ENCODE measurements at places on chromosomes 11 and 22.
A peak's percentile ranks its signal among the peaks of the same experiment; 100 is the strongest.

GRCh38 chr11:113151521-113151920 is 162.9 kb upstream of the TTC12 start:
- DNase-seq: no peak

DNA sequence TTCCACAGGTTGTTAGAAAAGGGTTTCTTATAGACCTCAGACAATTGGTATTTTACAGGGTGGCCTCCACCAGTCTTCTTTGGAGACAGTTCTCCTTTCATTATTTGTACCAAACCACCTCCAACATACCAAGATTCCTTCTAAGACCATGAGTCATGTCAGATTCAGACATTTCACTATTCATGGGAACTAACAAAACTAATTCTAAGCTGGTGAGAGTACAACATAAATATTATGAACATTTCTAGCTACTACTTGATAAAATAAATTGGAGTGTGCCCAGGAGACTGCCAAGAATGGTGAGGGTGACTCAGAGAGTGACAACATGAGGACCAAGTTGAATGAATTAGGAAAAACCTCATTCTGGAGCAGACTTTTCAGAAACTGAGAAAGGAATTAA is 494.6 kb upstream of the LRRC4C start:
- DNase-seq: no peak

- DNase-seq: no peak
Observed at GRCh38 chr11:279966-280705, 1.9 kb downstream of the NLRP6 start.

DNA sequence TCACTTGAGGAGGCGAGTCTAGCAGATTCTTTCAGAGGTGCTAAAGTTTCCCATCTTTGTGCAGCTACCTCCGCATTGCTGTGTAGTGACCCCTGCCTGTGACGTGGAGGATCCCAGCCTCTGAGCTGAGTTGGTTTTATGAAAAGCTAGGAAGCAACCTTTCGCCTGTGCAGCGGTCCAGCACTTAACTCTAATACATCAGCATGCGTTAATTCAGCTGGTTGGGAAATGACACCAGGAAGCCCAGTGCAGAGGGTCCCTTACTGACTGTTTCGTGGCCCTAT is 8.9 kb upstream of the SAMM50 start:
- no peak for DNase-seq

DNA sequence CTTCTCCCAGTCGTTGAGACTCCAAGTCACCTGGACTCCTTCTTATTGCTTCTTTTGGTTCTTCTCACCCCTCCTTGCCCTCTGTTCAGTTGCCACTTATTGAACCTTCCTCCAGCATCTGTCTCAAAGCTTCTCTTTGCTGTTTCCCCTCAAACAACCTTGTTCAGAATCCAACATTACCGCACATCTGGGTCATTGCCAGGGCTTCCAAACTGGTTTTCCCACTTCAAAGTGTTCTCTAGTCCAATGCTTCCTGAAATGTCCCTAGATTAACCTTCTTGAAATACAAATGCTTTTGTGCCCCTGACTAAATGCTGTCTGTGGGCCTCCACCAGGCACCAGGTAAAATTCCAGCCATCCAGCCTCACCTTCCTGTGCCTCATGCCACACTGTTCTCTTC is 100.8 kb upstream of the TTC12 start:
- no peak for DNase-seq

DNA sequence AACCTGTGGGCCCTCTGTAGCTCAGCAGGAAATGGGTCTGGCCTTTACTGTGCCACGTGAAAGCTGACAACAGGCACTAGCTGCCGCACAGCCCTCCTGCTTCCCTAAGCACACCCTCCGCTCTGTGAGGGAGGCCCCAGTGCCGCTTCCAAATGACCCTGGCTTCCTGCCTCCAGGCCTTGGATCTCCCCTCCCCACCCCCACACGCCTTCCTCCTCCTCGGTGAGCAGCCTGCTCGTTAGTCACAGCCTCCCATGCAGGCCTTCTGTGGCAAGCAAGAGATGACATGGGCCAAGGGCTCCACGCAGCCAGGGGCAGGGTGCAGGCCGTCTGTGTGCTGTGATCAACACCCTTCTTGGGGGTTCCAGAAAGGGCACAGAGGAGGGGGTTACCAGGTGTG is 15.3 kb upstream of the RASL10A start:
- no peak for DNase-seq

GRCh38 chr11:117315285-117316196 is 515 bp downstream of the BACE1 start:
- no peak for DNase-seq

- no peak for DNase-seq
Observed at GRCh38 chr11:45279645-45280044, 6.5 kb downstream of the SYT13 start.

GRCh38 chr11:123301013-123301591 is 106.1 kb upstream of the CLMP start:
- DNase-seq: no peak

GRCh38 chr22:36901411-36902142 is 11.9 kb upstream of the CSF2RB start:
- no peak for DNase-seq

- no peak for DNase-seq
Observed at GRCh38 chr11:29231991-29232390, 784.8 kb downstream of the KCNA4 start.

DNA sequence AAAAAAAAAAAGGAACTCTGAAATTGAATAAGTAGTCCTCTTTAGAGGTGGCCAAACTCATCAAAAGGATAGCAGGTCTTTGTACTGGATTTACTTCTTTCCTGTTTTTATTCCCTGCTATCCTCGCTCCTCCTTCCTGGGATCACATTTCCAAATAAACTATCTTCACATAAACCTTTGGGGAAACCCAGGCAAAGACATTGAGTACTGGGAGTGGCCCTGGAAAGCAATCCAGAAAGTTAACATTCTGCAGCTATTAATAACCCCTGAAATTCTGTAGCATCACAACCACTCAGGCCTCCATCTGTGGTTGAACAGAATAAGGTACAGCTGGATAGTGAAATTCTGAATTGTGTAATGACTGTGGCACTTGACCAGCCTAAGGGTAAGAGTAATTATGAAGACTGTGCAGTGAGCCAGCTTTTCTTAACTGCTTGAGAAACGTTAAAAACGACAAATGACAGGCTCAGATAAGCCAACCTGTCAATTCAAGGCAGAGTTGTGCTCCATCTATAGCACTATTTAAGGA is 58.8 kb downstream of the ISX start:
- no peak for DNase-seq

- DNase-seq: no peak
Observed at GRCh38 chr22:22098457-22099193, 116.0 kb upstream of the TOP3B start.

GRCh38 chr11:132894606-132895005 is 637.7 kb downstream of the OPCML start:
- DNase-seq: no peak

DNA sequence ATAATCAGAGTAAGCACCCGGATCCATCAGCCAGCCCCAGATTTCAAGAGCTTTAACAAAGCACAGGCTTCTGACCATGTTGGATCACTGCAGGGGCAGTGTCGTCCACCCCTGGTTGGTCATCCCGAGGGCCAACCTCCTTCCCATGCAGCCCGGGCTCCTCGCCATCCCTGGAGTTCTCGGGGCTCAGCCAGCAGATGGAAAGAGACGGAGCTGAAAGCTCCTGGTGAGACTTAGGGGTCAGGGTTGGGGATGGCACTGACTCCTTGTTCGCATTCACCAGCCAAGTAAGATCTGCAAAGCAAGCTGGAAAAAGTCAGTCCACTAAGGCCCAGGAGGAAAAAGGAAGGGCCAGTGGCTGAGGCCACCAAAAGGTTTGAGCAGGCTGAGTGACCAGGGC is 888.9 kb downstream of the BRD1 start:
- DNase-seq: no peak

- DNase-seq: no peak
Observed at GRCh38 chr22:44197271-44197670, 16.5 kb downstream of the PARVG start.

- peak; percentile 66 for DNase-seq
Observed at GRCh38 chr11:47269002-47269828, 718 bp upstream of the MADD start.

DNA sequence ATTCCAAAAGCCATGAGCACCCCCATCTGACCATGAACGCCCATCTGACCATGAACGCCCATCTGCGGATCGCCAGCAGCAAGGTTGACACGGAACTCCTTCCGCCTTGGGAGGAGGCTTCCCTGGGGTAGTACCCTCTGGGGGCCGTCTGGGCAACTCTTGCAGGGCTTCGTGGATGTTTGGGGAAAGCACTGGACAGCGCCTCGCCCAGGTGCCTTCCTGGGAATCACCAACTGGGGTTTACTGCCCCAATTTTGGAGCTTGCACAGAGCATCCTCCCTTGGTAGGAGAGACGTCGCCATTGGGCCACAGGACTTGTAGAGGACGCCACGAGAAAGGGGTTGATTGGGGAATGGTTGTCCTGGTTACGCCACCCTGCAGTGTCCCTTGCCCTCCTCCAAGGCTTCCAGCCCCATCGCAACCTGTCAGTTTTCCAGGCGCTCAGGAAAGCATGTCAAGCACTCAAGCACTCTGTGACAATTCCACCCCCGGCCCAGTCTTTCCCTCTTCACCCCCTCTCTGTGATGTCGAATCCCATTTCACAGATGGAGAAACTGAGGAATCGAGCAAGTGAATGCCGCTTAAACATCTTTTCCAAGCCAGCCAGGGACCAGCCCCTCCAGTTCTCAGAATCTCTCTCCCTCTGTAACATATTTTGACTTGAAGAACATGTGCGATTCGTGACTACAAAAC is 914 bp upstream of the PRDM11 start:
- DNase-seq: no peak

DNA sequence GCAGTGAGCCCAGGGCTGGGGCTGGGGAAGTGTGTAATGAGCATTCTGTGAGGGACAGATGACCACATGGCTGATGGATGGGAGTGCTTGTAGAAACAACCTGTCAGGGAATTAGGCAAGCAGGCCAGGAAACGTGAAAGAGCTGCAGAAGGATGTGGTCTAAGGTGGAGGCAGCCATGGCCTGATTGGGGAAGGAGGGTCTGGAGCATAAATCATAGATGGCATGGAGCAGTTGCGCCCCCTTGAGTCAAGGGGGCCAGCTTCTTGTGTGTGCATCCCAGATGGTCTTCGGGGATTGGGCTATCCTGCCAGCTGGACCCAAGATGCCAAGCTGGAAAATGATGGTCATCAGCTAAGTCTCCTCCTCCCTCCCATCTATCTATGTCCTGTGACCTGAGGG is 119.4 kb upstream of the CLPB start:
- DNase-seq: no peak

DNA sequence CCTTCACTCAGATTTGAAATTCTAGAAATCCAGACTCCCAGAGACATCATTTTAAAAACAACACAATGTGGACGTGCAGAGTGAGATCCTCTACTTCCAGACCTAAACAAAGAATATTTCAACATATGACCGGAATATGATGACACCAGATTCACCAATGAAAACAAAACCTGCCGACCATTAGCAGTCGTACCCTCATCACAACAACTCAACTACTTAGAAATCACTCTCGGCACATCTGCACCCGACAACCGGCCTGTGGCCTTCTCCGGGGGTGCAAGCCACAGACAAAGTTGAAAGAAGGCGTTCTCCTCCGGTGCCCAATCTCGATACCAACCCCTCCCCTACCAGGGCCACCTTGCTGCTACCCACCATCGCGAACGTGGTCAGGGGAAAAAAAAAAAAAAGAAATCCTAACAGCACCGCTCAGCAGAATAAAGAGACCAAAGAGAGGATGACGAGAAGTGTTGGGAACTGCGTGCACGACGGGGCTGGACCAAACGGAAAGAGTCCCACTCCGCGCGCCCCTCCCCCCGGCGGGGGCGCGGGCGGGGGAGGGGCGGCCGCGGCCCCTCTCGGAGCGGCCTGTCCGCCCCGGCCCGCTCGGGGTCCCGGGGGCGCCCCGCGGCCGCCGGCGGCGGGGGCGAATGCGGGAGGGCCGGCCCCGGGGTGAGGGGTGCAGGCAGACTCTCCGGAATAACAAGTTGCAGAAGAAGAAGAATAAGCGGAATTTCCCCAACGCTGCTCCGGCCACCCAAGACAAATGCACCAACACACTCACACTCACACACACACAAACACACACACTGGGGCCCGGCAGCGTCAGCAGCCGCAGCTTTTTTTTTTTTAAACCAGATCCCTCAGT is 1.7 kb downstream of the PHF21A start:
- no peak for DNase-seq

GRCh38 chr11:79390477-79390876 is 50.4 kb downstream of the TENM4 start:
- DNase-seq: no peak

DNA sequence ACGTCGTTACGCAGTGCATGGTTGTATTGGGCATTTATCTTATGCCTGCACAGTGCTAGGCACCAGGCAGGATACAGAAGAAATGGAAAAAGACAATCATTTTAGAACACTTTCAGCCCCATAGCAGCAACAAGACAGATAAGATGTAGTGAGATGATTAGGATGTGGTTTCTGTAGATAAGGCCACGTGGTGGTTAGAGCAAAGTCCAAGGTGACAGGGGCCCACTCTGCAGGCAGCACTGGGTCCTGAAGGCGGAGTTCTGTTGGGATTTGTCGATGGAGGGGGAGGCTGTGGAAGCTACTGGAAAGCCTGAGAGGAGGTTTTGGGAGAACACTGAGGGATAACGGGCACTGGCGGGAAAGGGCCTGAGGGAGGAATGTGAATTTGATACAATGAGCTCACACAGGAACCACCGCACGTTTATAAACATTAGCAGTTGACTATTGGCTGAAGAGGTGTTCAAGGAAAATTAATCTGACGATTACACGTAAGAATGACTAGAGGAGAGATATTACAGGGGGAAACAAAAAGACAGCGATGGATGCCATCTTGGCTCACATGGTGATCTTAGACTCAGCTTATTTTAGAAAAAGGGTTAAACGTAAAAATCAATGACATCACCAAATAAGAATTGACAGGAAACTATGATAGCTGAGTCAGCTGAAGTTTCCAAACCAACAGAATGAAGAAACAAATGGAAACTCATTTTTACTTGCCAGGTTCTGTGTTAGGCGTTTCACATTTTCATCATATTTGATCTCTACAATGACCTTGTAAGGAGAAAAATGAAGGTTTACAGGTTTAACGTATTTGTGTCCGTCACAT is 551.0 kb downstream of the OPCML start:
- no peak for DNase-seq

- no peak for DNase-seq
Observed at GRCh38 chr11:17595526-17596309, 48.7 kb downstream of the OTOG start.

- DNase-seq: no peak
Observed at GRCh38 chr22:20965104-20965887, 1.8 kb upstream of the AIFM3 start.

- no peak for DNase-seq
Observed at GRCh38 chr11:37203006-37203405, 605.0 kb upstream of the RAG2 start.

- no peak for DNase-seq
Observed at GRCh38 chr22:20391222-20391621, 2.7 kb upstream of the ZNF74 start.

DNA sequence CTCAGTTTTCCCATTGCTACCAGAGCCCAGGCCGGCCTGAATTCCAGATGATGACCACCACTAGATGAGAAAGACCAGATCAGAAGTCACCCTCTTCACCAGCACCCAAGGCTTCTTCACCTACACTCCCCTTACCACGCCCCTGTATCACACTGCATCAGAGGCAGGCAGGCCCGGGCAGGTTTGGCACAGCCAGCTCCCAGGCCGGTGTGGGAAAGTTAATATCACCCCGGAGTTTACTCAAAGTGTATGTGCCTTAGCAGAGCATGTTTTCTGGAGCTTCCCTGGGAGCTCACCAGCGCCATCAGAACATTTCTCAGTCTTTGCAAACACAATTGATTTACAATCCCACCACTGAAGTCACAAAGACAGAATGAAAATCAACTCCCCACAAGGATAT is 47.5 kb upstream of the POU2AF1 start:
- DNase-seq: no peak

All from activated naive CD8-positive, alpha-beta T cell treated with anti-CD3 and anti-CD28 coated beads, Interleukin-2, amount 50 U/mL, for 16 hours (primary cell).